ENCODE measurements at places on chromosomes 6 and 20.
A peak's percentile ranks its signal among the peaks of the same experiment; 100 is the strongest.

DNA sequence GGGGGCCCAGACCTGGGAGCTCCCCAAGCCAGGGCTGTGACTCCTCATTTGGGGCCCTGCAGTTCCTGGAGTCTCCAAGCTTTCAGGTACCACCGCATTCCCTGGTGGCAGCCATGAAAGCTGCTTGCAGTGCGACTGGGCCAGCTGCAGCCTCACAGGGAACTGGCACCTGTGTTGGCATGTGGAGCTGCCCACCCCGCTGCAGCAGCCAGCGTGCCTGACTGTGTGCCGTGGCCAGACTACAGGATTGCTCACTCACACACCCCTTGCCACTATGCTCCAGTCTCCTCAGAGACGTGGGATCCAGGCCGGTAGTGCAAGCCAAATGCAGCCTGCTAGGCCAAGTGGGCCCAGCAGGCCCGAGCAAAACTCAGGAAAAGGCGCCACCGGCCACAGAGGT is 450.7 kb downstream of the COL12A1 start:
- DNase-seq, result no peak

- no peak for DNase-seq
Measured at GRCh38 chr6:6843057-6843627, 254.6 kb downstream of the LY86 start.

DNA sequence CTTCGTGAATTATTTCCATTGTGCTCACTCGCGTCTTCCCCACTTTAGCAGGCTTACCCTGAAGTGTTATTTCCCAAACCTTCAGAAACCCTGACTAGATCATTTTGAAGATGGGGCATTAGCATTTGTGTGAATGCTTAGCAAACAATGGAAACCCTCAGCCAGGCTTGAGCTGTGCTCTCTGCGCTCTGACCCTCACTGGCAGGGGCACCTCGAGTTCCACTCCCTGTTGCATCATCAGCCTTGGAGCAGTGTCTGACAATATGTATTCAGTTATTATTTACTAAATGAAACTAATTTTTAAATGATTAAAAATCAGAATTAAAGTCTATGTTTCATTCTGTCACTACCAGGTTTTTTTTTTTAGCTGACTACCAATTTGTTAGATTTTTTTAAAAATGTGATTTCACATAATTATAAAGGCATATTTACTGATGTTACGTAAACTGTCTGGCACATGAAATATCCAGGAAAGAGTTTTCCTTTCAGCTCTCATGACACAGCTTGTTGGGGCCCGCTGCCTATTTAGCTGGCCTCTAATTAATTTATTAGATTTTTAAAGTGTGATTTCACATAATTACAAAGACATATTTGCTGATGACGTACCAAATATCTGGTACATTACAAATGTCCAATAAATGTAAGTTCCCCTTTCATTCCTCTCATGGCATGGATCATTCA is 155.2 kb downstream of the PACRG start:
- DNase-seq, result no peak

DNA sequence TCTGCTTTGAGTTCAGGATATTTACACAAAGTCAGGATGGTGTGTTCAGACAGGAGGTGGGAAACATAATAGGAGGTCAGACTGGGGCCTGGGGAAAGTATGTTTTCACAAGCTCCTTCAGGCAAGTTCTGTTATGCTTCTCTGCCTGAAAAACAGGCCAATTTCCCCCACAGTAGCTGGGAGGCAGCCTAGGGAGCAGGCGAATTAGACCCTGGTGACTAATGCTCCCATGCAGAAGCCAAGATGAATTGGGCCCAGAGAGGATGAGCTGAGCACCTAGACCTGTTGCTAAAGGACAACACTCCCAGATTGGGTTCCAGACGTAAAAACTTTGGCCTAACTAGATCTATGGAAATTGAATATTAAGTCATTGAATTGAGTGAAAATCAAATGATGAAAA is 142.2 kb upstream of the MAP3K7 start:
- DNase-seq, result no peak

GRCh38 chr6:163813979-163814493 is 399.5 kb downstream of the QKI start:
- no peak for DNase-seq

DNA sequence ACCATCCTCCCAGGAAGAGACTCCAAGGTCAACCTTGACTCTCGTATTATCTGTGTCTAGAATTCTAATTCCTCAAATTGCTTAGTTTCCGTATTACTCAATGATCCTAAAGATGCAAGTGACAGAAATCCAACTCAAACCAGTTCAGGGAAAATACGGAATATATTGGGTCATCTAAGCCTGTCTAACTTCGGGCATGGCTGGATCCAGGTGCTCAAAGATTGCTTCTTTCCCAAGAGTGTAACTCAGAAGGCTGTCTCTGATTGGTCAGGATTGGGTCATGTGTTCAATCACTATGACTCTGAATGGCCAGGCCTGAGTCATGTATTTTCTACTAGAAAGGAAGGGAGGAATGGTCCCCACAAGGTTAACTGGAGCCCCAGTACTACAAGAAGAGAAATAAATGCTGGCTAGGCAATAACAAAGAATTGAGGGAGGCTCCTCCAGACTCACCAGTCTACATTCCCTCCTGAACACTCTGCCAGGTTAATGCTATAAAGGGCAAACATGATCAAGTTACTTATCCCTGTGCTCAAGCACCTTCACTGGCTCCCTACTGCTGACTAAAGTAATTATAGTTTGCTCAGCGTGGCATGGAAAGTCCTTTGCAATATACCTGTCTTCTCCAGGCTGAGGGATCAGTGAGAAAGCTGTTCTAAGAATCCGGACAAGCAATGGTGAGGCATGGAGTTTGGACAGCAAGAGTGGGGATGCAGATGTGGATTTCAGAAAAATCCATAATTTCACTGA is 15.4 kb upstream of the PREX1 start:
- no peak for DNase-seq

DNA sequence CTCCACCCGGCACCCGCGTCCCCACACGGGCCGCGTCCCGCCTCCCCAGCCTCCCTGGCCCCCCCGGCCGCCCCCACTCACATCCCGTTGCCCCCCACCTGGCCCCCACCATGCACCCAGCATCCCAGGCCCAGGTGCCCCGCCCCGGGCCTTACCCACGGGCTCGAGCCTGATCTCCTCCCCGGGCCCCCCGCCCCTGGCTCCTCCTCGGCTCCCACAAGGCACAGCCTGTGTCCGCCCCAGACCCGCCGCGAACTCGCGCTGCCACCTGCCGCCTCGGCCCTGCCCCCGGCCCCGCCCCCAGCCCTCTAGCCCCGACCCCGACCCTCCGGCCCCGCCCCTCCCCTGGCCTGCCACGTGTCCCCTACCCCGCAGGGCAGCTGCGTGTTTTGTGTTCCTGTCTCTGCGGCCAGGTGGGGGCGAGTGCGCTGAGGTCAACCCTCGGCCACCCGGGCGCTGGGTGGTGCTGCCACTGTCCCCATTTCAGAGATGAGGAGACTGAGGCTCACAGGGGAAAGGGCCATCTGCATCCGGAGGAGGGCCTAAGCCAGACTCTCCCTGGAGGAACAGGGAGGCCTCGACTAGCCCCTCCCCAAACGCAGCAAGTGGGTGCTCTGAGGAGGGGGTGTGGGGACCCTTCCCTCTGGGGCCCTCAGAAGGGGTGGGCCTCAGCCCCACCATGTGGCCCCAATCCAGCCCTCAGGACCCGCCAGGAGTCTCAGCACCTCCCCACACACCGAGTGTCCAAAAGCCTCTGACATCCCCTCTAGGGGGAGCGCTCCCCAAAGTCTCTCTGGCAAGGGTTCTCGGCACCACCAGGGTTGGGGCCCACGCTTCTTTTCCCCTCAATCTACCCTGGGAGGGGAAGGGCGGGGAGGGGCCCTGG is 99.8 kb downstream of the TAF4 start:
- DNase-seq, result no peak

- DNase-seq, result no peak
Measured at GRCh38 chr20:20334489-20334888, 33.4 kb upstream of the INSM1 start.

- DNase-seq, result no peak
Measured at GRCh38 chr6:98900706-98901105, 47.0 kb downstream of the FBXL4 start.

DNA sequence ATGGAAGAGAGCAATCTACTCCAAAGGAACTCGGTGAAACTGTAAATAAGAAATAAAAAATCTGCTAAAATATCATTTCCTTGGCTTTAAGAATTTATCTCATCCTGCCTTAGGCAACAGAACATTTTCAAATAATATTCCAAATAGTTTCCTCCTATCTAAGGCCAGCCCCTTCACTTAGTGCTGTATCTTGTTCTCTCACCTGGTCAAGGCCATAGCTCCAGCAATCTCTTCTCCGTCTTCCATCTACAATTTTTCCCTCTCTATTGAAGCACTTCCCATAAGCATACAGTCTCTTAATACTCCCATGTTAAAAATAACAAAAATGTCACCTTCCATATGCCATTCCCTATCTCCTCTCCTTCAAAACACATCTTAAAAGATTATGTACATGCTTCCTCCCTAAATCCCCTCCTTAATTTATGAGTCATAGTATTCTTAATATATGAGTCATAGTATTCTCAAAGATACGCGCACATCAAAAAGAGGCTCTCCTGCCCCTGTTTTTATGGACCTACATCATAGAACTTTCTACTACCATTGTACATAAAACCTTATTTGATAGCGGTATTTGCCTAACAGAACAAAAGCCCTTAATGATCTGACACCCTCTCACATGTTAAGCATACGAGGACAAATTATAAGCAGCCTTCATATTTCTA is 146.9 kb downstream of the PDE10A start:
- no peak for DNase-seq

DNA sequence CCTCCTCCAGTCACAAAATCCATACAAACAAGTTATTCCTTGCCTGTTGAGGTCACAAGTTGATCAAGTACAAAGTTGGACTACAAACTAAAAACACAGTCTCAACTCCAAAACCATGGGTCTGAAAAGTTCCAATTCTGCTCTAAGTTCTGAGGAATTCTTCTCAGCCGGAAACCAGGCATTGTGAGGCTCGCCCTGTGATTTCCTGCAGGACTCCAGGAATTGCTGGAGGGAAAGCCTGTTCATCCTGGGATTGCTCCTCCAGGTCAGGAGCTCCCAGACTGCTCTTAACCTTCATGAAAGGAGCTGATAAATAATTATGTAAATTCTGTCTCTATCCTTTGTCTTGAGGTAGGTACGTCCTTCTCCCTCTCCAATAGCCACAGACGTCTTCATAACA is 8.5 kb downstream of the TRAM2 start:
- no peak for DNase-seq

GRCh38 chr6:43972179-43972912 is 154.9 kb downstream of the MRPL14 start:
- no peak for DNase-seq

- no peak for DNase-seq
Measured at GRCh38 chr6:37696220-37696840, 1.4 kb downstream of the MDGA1 start.

DNA sequence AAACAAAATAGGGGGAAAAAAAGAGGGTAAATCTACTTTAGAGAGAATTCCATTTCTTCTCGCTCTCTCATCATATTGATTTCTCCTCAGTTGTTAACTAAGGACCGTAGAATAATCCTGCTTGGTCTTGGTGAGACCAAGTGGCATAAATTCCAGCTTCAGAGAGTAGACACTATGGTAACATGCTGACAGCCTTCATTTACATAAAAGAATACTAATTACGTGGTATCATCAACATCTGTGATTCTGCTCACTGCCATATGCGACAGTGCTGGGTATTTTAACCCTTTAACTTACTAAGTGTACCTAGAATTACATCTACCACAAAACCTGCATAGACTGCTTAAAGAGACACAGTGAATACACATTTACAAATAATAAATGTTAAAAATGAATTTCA is 27.1 kb downstream of the TOMM6 start:
- DNase-seq, result no peak

DNA sequence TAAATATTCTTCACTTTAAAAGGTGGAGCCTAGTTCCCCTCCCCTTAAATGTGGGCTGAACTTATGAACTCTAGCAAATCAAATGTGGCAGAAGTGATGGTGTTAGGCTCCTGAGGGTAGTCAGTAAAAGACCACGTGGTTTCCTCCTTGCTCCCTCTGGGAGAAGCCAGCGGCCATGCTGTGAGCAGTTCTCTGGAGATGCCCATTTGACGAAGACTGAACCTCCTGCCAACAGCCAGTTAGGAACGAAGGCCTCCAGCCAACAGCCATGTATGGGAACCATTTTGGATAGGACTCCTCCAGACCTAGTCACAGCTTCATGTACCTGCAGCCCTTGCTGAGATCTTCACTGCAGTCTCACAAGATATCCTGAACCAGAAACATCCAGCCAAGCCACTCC is 7.6 kb upstream of the MOCS1 start:
- no peak for DNase-seq

GRCh38 chr6:107102414-107102805 is 12.9 kb downstream of the BEND3 start:
- no peak for DNase-seq

- DNase-seq, result peak; percentile 16
Measured at GRCh38 chr6:20630617-20631548, 96.6 kb downstream of the CDKAL1 start.

- peak; percentile 57 for DNase-seq
Measured at GRCh38 chr6:77466055-77466450, 2.8 kb upstream of the HTR1B start.

GRCh38 chr6:3473773-3474172 is 16.9 kb upstream of the SLC22A23 start:
- DNase-seq, result no peak

- no peak for DNase-seq
Measured at GRCh38 chr20:5160882-5161281, 34.1 kb downstream of the CDS2 start.

- DNase-seq, result no peak
Measured at GRCh38 chr20:24117383-24117782, 128.8 kb upstream of the GGTLC1 start.

DNA sequence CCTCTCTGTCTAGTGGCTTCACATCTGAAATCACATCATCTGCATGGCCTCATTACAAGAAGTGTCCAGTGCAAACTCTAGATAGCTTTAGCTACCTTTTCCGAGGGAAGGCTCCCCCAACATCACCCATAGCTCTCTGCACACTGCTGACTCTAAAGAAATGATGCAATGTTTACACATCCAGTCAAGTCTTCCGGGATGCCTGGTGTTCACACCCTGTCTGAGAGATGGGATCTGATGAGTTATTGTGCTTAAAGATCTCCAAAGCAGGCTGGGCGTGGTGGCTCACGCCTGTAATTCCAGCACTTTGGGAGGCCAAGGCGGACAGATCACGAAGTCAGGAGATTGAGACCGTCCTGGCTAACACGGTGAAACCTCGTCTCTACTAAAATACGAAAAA is 404.6 kb upstream of the IRAK1BP1 start:
- DNase-seq, result no peak

- no peak for DNase-seq
Measured at GRCh38 chr20:51727872-51728271, 40.3 kb downstream of the ATP9A start.

- peak; percentile 57 for DNase-seq
Measured at GRCh38 chr6:149834513-149835481, 29.4 kb downstream of the LRP11 start.

DNA sequence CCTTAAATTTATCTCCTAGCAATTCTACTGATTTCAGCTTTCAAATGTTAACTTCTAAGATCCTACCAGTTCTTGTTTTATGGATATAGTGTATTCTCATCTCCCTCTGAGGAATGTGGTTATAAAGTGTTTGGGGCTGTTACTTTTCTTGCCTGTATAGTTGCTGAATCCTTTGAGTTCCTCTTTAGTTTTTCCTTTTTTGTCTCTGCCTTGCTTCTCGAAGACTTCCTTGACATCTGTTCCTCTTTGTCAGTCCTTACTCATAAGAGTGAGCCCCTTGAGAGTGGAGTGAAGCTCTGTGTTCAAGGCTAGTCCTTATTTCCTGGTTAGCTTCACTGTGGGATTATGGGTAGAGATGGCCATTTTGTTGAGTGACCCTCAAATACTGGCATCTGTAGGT is 84.6 kb downstream of the ELOVL4 start:
- no peak for DNase-seq

Data from renal pelvis (tissue), 12 donors.